Fibroblast of skin of left quadriceps (primary cell): ENCODE measurements at places on chromosomes 11 and 22.
A peak's percentile ranks its signal among the peaks of the same experiment; 100 is the strongest.

GRCh38 chr11:130675371-130675821 lies 227.0 kb downstream of the ADAMTS15 start:
- no peak for DNase-seq

DNA sequence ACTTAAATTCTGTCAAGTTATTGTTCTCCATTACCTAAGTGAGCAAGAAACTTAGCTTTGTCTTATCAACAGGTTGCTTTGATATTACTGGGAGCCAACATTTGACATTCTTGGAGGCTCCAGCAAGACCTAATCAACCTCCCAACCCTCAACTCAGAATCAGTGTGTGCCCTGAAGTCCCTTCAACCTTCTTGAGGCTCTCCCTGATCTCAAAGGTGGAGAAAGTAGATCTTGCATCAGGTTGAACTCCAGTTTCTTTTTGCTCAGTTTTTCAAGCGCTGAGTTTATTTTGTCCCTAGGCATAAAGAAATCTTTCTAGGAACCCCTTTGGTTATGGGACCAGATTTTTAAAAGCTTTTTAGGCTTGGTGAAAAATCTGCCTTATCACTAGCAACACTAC lies 1.4 kb downstream of the FAM111A start:
- DNase-seq: no peak

GRCh38 chr22:31579835-31580242 lies 82.2 kb downstream of the PISD start:
- DNase-seq: no peak

DNA sequence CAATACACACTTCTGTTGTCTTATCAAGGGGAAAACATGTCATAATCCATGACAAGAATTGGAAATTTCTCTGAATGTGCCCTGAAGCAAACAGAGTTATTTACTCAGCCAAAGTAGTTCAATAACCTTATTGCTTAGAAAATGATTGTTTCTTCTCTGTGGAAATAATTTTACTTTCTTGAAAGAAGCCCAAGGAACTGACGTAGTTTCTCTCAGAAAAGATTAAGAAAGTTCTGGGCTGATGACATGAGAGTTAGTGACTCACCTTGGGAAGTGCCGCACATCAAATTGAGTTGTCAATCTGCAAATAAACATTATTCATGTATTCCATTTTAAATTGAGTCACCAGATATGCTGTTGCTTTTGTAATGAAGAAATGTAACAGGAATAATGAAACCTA lies 418.6 kb upstream of the LRRC4C start:
- DNase-seq: no peak

GRCh38 chr11:23974051-23974450 lies 522.8 kb upstream of the LUZP2 start:
- no peak for DNase-seq

- no peak for DNase-seq
These were observed 1652.8 kb downstream of the LRRC4C start for GRCh38 chr11:39806652-39807051.

DNA sequence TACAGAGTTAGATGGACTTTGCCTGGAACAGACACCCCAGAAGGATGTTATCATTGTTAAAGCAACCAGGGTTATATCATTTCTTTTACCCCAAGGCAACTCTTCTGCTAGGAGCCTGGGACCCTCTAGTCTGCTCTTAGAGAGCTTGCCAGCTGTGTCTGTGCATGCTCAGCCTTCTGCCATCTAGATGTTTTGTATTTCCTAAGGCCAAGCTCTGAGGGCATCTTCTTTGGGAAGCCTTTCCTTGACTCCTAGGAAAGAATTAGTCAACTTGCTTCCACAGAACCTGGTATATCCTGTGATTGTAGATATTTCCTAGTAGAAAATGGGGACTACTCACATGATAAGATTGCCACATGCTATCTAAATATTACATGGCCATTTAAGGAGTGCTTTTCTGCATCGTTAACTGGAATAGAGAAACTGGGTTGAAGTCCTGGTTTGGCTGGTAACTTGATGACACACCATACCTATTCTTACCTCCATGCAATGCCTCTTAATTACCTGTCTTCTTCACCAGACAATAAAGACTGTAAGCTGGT lies 87.6 kb downstream of the STIM1 start:
- DNase-seq: no peak

GRCh38 chr11:89182773-89183518 lies 5.3 kb downstream of the TYR start:
- no peak for DNase-seq

DNA sequence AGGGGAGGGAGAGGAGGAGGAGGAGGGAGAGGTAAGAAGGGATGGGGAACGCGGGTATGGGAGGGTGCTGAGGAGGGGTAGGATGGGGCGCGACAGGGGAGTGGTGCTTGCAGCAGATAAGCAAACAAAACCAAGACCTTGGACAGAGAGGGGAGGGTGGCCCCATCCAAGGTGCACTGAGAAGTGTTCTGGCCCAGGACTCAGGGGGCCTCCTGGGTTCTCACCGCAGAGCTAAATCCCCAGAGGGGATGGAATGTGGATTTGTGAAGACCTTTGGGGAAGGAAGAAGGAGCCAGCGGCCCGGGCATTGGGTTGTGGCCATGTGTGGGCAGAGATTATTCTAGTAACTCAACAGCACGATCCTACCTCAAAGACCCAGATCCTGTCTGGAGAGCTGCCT lies 90.9 kb upstream of the LINC01488 start:
- DNase-seq: no peak

- no peak for DNase-seq
These were observed 67.5 kb upstream of the PHF21B start for GRCh38 chr22:45077286-45077685.

DNA sequence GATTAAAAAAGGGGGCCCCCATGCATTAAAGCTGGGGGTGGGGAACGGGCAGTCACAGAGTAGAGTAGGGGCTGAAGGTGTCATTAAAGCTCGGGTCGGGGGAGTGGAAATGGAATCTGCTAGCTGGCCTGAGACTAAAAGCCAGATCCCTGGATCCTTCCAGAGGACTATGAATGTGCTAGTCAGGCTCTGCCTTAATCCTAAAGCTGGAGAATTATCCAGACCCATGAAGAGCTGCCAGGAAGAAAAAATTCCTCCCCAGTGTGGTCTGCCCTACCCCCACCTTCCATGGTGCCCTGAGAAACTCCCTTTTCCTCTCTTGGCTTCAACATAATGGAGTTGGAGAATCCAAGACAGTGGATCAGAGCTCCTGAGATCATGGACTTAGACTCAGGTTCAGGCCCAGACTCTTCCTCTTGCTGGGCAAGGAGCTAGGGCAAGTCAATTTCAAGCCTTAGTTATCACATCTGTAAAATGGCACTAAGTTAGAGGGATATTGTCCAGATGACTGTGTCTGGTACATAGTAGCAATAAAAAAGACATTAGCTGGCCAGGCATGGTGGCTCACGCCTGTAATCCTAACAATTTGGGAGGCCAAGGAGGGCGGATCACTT lies 24.0 kb upstream of the SMTN start:
- DNase-seq: no peak

GRCh38 chr22:45441138-45441537 lies 27.6 kb downstream of the RIBC2 start:
- DNase-seq: peak; percentile 41

- DNase-seq: no peak
These were observed 630 bp downstream of the CD5 start for GRCh38 chr11:61102667-61103571.

DNA sequence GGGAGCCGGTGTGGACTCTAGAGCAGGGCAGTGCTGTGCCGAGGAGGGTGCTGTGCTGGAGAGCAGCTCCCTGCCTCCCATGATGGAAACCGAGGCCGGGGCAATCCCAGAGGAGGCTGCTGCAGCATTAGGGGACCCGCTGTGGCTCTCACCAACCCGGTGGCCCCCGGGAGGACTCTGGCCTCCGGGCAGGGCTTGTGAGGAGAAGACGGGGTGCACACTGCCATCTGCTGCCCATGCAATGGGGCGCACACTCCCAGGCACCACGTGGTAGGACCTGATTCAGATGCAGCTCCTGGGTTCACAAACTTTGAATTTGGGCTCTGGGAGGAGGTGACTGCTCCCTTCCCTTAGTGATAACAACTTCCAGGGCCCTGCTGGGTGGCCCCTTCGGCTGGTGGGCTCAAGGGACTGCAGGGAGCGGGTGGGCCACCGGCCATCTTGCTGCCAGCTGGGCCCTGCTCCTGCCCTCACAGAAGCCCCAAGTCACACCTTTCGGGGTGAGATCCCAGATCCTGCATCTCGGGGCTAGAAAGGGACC lies 93.8 kb upstream of the FGF3 start:
- no peak for DNase-seq

GRCh38 chr11:134069426-134070341 lies 812 bp downstream of the JAM3 start:
- no peak for DNase-seq

DNA sequence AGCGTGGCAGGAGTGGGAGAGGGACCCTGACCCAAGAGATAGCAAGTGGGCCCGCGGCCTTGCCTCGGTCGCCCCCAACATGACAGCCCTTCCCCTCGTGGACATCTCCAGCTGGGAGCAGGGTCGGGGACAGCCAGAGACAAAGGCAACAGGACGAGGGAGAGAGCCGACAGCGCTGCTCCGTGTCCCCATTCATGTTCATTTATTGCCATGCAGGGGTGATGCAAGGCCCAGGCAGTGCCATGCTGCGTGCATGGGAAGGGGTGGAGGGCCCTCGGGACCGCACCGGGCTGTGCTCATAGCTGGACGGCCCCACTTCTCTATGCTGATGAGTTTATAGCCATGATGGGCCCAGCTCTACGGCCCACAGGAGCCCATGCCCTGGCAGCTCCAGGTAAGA lies 12.7 kb downstream of the MRPL23 start:
- DNase-seq: no peak

GRCh38 chr11:68092411-68092810 lies 28.8 kb downstream of the CHKA start:
- DNase-seq: no peak

- no peak for DNase-seq
These were observed 98.6 kb downstream of the MUC15 start for GRCh38 chr11:26473216-26474194.

DNA sequence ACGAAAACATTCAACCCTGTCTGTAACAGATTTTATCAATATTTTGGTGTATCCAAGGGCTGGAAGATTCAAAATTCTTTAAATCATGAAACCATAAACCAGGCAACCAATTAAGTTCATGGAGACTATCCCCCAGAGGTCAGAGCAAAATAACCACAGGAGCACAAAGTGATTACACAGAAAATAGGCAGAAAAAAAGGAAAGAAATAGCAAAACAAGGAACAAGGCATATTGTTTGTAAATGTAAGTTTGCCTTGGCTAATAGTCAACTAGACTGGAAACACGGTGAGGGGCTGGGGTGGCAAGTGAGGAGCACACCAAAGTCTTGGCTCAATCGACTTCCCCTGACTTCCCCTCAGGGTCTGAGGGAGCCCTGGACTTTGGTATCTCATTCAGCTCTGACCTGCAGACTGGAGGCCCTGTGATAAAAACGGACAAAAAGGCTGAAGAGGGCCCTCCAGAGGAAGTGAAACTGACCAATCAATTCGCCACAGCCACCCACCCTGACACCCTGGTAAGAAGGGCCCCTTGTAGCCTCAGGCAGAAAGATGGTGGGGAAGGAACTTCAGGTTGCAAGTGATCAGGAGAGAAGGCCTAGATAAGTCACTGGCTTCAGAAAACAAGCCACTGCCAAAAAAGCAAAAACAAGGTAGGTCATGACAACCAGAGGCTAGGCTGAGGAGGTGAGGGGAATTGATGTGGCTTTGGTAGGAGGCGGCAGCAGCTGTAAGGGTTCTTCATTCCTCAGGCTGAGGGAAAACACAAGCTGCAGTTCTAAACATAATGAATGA lies 1.8 kb downstream of the SIK3 start:
- no peak for DNase-seq

DNA sequence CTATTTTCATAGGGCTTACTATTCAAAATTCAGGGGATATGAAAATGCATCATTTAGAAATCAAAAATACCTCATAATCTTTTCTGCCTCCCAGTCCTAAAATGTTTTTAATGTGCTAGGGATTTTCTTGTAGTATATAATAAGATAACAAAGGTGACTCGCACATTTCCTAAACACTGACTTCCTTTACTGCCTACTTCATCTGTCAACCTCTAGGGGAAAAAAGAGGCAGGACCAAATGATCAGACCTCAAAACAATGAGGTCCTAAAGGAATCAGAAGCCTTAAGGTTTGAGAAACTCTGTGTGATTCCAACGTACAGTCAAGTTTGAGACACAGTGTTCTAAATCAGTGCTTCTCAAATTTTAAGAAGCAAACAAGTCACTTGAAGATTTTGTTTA lies 56.1 kb upstream of the POU2AF2 start:
- peak; percentile 8 for DNase-seq

DNA sequence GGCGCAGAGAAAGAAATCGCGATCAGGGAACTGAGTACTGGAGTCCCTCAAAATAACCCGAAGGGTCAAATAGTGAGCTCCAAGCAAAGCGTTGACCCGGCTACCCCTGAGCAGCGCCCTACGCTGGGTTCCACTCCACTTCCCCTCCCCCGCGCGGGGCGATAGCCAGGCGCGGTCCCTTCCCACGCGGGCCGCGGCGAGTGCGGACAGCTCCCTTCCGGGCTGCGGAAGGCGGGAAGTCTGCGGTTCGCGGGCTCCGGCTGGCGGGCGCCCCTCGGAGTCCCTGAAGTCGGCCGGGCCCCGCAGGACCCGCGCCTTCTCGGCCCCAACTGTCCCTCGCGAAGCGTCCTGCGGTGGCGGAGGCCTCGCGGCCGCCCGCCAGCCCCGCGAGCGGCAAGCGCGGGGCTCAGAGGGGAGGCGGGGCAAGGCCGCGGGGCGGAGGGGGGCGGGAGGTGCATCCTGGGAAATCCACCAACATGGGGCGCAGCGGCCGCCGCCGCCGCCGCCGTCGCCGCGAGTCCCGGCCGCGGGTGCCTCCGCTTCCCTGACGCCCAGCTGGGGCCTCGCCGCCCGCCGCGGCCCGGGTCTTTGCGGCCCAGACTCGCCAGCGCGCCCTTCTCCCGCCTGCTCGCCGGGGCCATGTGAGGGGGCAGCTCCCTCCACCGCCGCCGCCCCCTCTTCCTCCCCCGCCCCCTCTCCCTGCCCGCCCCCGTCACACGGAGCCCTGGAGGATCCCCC lies at the start of gene QSER1:
Gene QSER1 (plus strand): TSS at position 457 of the 738 bp plus-strand sequence. CDS start 315 bp downstream, outside the sequence.
- DNase-seq: no peak

- no peak for DNase-seq
These were observed 100.8 kb upstream of the OR9G4 start for GRCh38 chr11:56849250-56849649.

- DNase-seq: no peak
These were observed 18.5 kb upstream of the SLC25A1 start for GRCh38 chr22:19196841-19197612.

- no peak for DNase-seq
These were observed 51.8 kb downstream of the GALNT18 start for GRCh38 chr11:11569936-11570491.

GRCh38 chr11:118175993-118176777 lies at the start of gene SCN2B:
Gene SCN2B (minus strand): TSS chr11:118176639. CDS start chr11:118176431, 208 bp downstream.
- DNase-seq: no peak

- DNase-seq: no peak
These were observed 6.4 kb downstream of the MS4A15 start for GRCh38 chr11:60762851-60763691.

GRCh38 chr22:44002997-44003396 lies 21.1 kb upstream of the PARVB start:
- no peak for DNase-seq

GRCh38 chr11:2097356-2097997 lies 41.7 kb downstream of the IGF2 start:
- DNase-seq: peak; percentile 54
